ENCODE measurements at places on chromosomes 7 and 10.
A peak's percentile ranks its signal among the peaks of the same experiment; 100 is the strongest.

DNA sequence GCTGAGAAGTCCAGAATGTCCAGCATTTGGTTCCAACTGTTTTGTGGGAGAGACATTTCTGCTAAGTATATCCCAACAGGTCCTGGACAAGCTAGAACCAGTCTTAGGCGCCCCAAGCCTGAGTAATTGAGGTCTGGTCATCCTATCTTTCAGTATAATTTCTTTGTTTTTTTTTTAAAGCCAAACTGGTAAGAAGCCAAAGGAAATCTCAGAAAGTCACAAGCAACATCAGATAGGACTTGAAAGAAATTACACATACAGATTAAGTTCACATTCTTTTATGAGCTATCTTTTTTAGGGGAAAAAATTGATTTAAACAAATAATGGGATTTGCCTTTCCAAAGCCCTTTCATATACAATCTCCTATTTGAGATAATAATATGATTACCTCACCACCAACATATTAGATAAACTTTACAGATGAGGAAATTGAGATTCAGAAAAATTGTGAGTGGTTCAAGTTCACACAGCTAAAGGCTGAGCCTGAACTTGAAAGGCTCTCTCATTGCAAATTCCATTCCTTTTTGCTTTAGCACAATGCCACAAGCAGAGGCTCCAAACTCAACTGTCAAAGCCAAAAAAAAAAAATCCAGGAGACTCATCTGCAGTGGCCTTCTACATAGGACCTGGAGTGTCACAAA is 15.0 kb downstream of the PDLIM1 start:
- no peak for DNase-seq

GRCh38 chr10:12966067-12966466 is 35.4 kb downstream of the CCDC3 start:
- DNase-seq = no peak

GRCh38 chr10:97096261-97097083 is 89.3 kb downstream of the SLIT1 start:
- DNase-seq = no peak

GRCh38 chr10:93281367-93281720 is 200.8 kb downstream of the MYOF start:
- no peak for DNase-seq

DNA sequence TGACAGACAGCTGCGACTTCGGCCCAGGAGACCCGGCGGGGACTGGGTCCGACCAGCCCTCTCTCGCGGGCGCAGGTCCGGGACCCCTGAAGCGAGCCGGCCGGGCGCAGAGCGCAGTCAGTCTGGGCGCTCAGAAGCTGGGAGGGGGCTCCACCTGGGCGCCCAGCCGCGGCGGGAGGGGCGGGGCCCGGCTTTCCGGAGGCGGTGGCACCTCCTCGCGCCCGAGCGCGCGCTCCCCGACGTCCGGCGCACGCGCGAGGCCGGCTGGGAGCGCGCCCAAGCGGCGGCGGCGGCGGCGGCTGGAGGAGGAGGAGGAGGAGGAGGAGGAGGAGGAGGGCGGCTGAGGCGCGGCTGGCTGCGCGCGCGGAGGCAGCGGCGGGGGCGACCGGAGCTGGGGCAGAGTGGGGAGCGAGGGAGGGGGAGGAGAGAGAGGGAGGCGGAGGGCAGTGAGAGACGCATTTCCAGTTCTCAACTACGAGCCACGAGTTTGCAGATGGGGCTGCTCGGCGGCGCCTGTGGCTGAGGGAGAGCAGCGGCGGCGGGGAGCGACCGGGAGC is at the start of gene PALS2:
Gene PALS2 (plus strand): TSS at position 456 of the 557 bp plus-strand sequence. CDS start 50,216 bp downstream, outside the sequence.
- peak; percentile 79 for DNase-seq

- no peak for DNase-seq
Measured at GRCh38 chr7:74479961-74480829, 26.5 kb downstream of the GTF2IRD1 start.

DNA sequence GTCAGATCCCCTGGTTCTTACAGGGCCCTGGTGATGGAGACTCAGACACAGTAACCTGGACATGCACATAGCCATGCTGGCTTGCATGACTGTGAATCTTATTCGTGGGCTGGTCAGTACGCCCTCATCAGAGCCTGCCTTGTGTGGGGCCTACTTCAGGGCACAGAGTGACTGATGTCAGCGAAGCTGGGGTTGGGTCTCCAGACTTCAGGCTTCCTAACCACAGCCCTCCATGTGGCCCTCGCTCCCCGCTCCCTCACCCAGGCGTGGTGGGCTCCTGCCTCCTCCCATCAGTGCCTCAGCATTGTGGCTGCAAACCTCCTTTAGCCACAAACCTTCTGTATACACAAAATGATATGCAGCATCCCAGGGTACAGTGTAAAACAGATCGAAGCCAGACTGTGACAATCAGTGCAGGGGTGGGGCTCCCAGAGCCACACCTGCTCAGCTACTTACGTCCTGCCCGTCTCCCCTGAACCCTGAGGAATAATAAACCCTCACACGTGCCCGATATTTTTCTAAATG is 7.1 kb upstream of the C10orf105 start:
- DNase-seq = no peak

GRCh38 chr7:144827621-144828020 is 8.2 kb downstream of the TPK1 start:
- DNase-seq = no peak

Data from stimulated activated naive CD4-positive, alpha-beta T cell (primary cell).